ENCODE measurements at places on chromosomes 16 and 17. TPM values are rescaled to one million over a fixed set of nuclear protein-coding genes. Genes with fewer than 3 reads are reported as not detected.

GRCh38 chr16:17305694-17306093 lies 165.1 kb downstream of the XYLT1 start:
- H3K27ac ChIP-seq, result no peak overlapping the region
- no peak for DNase-seq

DNA sequence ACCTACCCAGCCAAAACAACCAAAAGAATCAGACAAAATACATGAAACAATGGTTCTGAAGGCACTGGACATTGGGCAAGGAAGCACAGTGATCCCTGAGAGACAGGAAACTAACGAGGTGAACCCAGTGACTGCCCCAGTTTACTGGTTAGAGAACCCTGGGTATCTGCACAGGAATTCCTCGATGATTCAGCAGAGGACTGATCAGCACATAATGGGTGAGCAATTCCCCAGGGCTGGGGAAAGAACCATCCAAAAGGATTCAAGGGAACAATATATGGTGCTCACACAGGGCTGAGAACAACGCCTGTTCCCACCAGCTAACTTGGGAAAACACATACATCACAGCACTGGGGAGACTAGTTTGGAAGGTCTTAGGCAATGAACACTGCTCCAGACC lies 167.2 kb downstream of the PARN start:
- no peak overlapping the region for H3K4me3 ChIP-seq
- H3K36me3 ChIP-seq, result no peaks in the 10 kb centered on the region
- no peaks in the 10 kb centered on the region for H3K4me1 ChIP-seq
- DNase-seq, result no peak
- no peak overlapping the region for H3K27ac ChIP-seq
- no peaks in the 10 kb centered on the region for H3K27me3 ChIP-seq

DNA sequence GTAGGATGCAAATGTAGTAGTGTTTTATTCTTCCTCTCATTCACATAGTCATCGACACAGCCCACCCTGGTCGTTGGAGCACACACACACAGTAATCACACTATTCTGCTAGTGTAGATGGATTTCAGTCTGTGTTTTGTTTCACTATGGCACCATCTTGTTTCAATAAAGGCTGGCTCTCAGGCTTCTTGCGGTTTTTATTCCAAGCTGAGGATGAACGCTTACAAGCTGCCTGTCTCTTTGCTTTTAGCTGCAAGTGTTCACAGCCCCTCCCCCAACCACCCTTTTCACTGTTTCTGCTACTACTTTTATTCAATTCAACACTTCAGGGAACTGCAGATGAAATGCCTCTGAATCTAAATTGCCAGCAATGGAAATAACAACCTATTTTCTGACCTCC lies 140.9 kb upstream of the PMFBP1 start:
- H3K27me3 ChIP-seq, result no peaks in the 10 kb centered on the region
- no peaks in the 10 kb centered on the region for H3K36me3 ChIP-seq
- H3K4me1 ChIP-seq, result no peaks in the 10 kb centered on the region

DNA sequence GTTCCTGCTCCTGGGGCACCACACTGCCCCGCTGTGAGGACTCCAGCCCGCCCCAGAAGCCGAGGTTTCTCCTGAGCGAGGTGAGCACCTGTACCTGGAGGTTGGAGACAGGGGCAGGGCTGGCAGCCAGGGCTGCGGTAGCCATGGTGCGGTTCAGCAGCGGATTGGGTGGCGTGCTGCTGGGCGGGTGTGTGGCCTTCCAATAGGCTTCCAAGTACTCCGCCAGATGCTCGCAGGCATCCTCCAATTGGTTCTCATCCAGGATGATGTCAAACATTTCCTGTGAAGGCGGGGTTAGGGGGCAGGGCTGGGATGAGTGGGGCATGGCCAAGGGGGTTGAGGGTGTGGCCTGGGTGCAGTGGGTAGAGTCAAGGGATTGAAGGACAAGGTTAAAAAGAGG lies 11.3 kb upstream of the ARL5C start:
- H3K4me1 ChIP-seq, result peaks cover 4% of the 10 kb centered on the region
- H3K4me3 ChIP-seq, result no peak overlapping the region
- no peak for DNase-seq

GRCh38 chr16:11134722-11135463 lies 121.1 kb downstream of the SOCS1 start:
- no peaks in the 10 kb centered on the region for H3K36me3 ChIP-seq
- no peaks in the 10 kb centered on the region for H3K27me3 ChIP-seq
- H3K4me1 ChIP-seq, result no peaks in the 10 kb centered on the region
- no peak for DNase-seq
- no peak overlapping the region for H3K27ac ChIP-seq

- DNase-seq, result no peak
- H3K36me3 ChIP-seq, result no peaks in the 10 kb centered on the region
- H3K27ac ChIP-seq, result no peak overlapping the region
- H3K4me3 ChIP-seq, result no peak overlapping the region
Measured at GRCh38 chr17:79776376-79777119, 1.4 kb upstream of the CBX2 start.

DNA sequence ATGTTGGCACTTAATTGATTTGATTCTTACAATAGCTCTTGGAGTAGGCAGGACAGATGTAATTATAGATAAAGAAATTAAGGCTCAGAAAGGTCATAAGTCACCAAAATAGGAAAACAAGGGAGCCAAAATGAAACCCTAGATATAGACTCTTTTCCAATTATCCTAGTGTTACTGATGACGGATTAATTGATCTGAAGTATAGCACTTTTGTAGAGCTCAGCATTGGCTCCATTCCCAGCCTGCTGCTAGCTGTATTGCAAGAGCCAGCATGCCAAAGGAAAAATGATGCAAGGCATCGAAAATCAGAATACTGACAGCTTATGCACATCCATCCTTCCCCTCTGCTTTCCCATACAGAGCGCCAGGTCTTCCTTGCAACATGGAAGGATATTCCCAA lies 21.6 kb upstream of the RASL10B start:
- DNase-seq, result no peak
- no peak overlapping the region for H3K27ac ChIP-seq
- no peaks in the 10 kb centered on the region for H3K27me3 ChIP-seq
- no peak overlapping the region for H3K4me3 ChIP-seq
- no peaks in the 10 kb centered on the region for H3K36me3 ChIP-seq
- no peaks in the 10 kb centered on the region for H3K4me1 ChIP-seq

GRCh38 chr16:89695086-89695874 lies 6.2 kb downstream of the SPATA2L start:
- peaks cover 16% of the 10 kb centered on the region for H3K4me1 ChIP-seq
- H3K36me3 ChIP-seq, result no peaks in the 10 kb centered on the region
- no peak overlapping the region for H3K4me3 ChIP-seq
- DNase-seq, result no peak

DNA sequence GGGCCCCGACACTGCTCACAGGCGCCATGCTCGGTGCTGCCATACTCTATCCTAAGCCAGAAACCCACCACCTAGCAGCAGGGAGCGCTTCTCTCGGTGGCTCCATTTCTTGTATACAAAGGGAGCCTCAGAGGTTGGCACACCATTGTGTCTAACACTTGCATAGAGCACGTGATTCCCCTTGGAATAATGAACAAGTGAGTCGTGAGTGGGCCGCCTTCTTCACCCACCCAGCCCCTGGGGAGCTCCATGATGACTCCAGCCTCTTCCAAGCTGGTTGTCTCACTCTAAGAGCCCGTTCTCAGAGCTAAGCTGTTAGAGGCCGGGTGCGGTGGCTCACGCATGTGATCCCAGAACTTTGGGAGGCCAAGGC lies 82.3 kb upstream of the ZNF469 start:
- no peaks in the 10 kb centered on the region for H3K27me3 ChIP-seq
- no peaks in the 10 kb centered on the region for H3K4me1 ChIP-seq
- DNase-seq, result no peak
- H3K27ac ChIP-seq, result no peak overlapping the region
- no peak overlapping the region for H3K4me3 ChIP-seq

DNA sequence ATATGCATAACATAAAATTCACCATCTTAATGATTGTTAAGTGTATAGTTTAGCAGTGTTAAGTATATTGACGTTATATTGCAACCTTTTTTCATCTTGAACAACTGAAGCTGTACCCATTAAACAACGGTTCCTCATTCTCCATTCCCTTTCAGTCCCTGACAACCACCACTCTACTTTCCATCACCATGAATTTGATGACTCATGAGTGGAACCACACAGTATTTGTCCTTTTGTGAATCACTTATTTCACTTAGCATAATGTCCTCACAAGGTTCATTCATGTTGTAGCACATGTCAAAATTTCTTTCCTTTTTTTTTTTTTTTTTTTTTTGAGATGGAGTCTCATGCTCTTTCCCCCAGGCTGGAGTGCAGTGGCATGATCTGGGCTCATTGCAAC lies 46.0 kb downstream of the HOXB1 start:
- H3K27ac ChIP-seq, result no peak overlapping the region
- H3K4me3 ChIP-seq, result no peak overlapping the region
- no peak for DNase-seq
- H3K27me3 ChIP-seq, result no peaks in the 10 kb centered on the region
- H3K4me1 ChIP-seq, result peaks cover 4% of the 10 kb centered on the region

DNA sequence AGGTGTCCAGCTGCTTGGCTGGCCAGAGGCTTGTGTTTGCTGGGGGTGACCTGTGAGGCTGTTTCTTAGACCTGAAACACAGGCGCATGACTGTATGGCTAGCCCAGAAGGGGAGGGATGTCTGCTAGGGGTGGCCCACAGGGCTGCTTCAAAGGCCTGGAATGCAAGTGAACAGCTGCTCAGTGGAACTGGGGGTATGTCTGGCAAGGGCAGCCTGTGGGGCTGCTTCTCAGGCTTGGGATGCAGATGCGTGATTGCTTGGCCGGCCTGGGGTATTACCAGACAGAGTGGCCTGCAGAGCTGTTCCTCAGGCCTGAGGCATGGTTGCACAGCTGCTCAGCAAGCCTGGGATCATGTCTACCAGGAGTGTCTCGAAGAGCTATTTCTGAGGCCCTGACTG lies 20.5 kb downstream of the TANC2 start:
- DNase-seq, result no peak
- no peak overlapping the region for H3K4me3 ChIP-seq
- H3K27me3 ChIP-seq, result no peaks in the 10 kb centered on the region
- H3K4me1 ChIP-seq, result no peaks in the 10 kb centered on the region
- H3K27ac ChIP-seq, result no peak overlapping the region
- no peaks in the 10 kb centered on the region for H3K36me3 ChIP-seq

DNA sequence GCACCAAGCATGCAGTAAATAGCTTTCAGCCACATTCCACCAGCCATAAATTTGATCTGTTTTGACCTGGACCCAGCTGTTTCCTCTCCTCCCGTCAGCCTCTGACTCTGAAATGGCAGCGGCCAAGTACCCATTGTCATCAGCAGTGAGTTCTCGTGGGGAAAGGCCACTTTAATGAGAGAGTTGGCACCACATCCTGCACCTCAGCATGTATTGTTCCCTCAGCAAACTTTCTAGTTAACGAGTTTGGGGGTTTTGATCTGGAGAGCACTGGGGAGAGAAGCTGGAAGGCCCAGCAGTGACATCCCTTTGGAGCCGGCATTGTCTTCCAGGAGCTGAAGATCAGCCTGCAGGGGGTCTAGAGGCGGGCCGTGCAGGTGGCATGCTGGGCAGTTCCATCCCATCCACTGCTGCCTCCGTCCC lies 84.9 kb downstream of the RPA1 start:
- H3K4me1 ChIP-seq, result no peaks in the 10 kb centered on the region
- H3K4me3 ChIP-seq, result no peak overlapping the region
- no peak for DNase-seq
- H3K27ac ChIP-seq, result no peak overlapping the region
- no peaks in the 10 kb centered on the region for H3K27me3 ChIP-seq

Gene TBX6
- 3.3 TPM for total RNA-seq

Gene EVI2B
- total RNA-seq, result 70.1 TPM

Gene SPNS2
- 12.4 TPM for total RNA-seq

Gene EVPL
- 26.4 TPM for total RNA-seq

Gene PDE6G
- not detected for total RNA-seq

Gene ABAT
- total RNA-seq, result 8.3 TPM

Gene SULT1A4
- 158 TPM for total RNA-seq

Gene KRT222
- 1.8 TPM for total RNA-seq

Gene KCNH6
- 39.4 TPM for total RNA-seq

Gene KRTAP9-2
- not detected for total RNA-seq

Measured in Peyer's patch (tissue), 4 donors.